Activated CD4-positive, alpha-beta memory T cell treated with anti-CD3 and anti-CD28 coated beads for 36 hours (primary cell): ENCODE measurements at places on chromosomes 4 and X. TPM values are rescaled to one million over a fixed set of nuclear protein-coding genes. Genes with fewer than 3 reads are reported as not detected.

Gene TMEM31
- 0.52 TPM for total RNA-seq

Gene AFF2
- total RNA-seq = 0.45 TPM

Gene POU4F2
- not detected for total RNA-seq

Gene PABPC1L2A
- total RNA-seq = not detected

Gene ATP1B4
- total RNA-seq = not detected

DNA sequence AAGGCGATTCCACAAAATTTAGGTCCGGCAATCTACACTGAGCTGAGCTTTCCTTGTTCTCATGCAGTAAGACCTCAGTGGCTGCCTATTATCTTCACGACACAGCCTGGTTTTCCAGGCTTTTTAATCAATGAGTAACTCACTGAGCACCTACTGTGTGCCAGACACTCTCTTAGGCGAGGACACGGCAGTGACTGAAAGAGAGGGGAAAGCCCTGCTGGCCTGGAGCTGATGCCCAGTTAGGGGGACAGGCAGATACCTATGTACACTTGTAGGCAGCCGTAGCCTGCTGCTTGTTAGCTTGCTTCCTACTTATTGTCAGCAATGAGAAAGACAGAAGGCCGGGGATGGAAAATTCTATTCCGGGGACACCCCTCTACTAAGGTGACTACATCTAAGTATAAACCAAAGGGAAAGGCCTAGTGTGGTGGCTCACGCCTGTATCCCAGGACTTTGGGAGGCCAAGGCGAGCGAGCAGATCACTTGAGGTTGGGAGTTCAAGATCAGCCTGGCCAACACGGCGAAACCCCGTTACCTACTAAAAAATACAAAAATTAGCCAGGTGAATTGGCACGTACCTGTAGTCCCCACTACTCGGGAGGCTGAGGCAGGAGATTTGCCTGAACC is 3.8 kb downstream of the WDR1 start:
- DNase-seq = no peak
- no peaks in the 10 kb centered on the region for H3K27me3 ChIP-seq
- H3K36me3 ChIP-seq = peaks cover 69% of the 10 kb centered on the region
- peaks cover 82% of the 10 kb centered on the region for H3K4me1 ChIP-seq

DNA sequence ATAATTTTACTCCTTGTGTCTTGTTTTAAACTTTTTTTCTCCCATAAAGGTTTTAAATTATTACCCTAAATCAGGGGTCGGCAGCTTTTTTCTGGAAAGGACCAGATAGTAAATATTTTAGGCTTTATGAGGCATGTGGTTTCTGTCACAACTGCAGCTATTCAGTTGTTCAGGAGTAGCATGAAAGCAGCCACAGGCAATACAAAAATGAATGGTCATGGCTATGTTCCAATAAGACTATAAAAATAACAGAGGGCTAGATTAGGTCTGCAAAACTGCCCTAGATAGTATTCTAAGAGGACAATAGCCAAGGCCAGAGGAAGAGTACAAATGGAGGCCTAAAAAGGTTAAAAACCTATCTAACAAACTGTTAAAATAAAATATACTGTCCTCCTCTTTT is 24.6 kb downstream of the HERC5 start:
- H3K4me3 ChIP-seq = no peak overlapping the region
- no peaks in the 10 kb centered on the region for H3K4me1 ChIP-seq
- DNase-seq = no peak
- H3K27me3 ChIP-seq = no peaks in the 10 kb centered on the region
- no peak overlapping the region for H3K27ac ChIP-seq
- H3K36me3 ChIP-seq = peaks cover 6% of the 10 kb centered on the region

DNA sequence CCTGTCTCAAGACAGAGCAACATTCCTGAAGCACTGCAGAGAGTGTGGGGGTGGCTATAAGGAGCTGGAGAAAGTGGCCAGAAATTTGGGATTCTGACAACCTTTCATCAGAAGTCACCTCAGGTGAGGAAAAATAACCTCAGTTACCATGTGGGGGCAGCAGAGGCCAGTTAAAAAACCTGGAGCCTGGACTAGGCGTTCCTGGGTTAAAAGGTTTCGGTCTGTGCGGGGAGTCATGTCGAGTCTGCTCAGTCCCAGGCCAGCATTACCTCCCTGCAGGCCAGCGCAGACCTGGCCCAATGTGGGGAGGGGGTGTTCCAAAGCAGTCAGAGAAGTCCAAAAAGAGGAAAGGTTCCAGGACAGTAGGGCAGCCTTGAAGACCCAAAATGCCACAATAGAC is 10.9 kb upstream of the NALF2 start:
- DNase-seq = peak; percentile 39
- no peak overlapping the region for H3K4me3 ChIP-seq
- peaks cover 2% of the 10 kb centered on the region for H3K4me1 ChIP-seq
- H3K36me3 ChIP-seq = no peaks in the 10 kb centered on the region
- no peak overlapping the region for H3K27ac ChIP-seq

DNA sequence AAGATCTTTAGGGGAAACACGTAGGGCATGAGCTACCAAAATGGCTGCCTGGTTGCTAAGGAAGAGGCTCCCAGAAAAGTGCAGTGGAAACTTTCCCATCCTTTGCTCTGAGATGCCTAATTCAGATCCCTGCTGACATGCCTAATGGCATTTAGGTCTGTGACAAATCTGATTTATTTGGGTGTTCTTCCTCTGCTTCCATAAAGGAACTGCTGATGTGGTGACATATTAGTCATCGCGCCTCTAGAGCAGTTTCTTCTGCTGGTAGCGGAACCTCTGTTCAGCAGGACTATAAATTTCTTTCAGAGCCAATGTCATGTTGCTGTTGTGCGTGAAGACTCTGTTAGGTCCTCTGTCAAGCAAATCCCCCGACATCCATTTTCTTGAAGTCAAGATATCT is 310.0 kb downstream of the PDHA2 start:
- H3K27ac ChIP-seq = no peak overlapping the region
- no peak overlapping the region for H3K4me3 ChIP-seq
- DNase-seq = no peak
- no peaks in the 10 kb centered on the region for H3K36me3 ChIP-seq
- no peaks in the 10 kb centered on the region for H3K27me3 ChIP-seq

GRCh38 chr4:8675906-8676305 is 83.3 kb downstream of the CPZ start:
- no peaks in the 10 kb centered on the region for H3K36me3 ChIP-seq
- no peaks in the 10 kb centered on the region for H3K27me3 ChIP-seq
- H3K27ac ChIP-seq = no peak overlapping the region
- H3K4me3 ChIP-seq = no peak overlapping the region
- no peak for DNase-seq

- no peak overlapping the region for H3K27ac ChIP-seq
- no peak for DNase-seq
- H3K27me3 ChIP-seq = no peaks in the 10 kb centered on the region
- H3K36me3 ChIP-seq = no peaks in the 10 kb centered on the region
These were observed 87.1 kb downstream of the RLIM start for GRCh38 chrX:74527350-74527749.

DNA sequence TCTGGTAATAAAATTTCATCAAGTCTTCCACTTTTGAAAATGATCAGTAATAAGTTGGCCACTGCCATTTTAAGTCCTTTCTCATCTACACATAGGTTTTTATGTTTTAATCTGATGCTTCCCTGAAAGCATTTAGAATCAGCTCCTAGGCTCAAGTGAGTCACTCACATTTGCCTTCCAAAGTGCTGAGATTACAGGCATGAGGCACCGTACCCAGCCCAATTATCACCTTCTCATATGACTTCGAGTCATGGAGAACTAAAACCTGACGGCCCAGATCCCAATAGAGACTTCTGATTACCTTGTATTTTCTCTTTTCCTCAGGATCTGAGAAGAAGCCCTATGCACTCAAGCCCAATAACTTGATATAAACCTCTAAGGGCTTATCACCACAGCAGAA is 140.8 kb downstream of the OPHN1 start:
- H3K36me3 ChIP-seq = no peaks in the 10 kb centered on the region
- H3K4me3 ChIP-seq = no peak overlapping the region
- H3K27me3 ChIP-seq = no peaks in the 10 kb centered on the region
- DNase-seq = no peak
- H3K4me1 ChIP-seq = no peaks in the 10 kb centered on the region
- H3K27ac ChIP-seq = no peak overlapping the region

DNA sequence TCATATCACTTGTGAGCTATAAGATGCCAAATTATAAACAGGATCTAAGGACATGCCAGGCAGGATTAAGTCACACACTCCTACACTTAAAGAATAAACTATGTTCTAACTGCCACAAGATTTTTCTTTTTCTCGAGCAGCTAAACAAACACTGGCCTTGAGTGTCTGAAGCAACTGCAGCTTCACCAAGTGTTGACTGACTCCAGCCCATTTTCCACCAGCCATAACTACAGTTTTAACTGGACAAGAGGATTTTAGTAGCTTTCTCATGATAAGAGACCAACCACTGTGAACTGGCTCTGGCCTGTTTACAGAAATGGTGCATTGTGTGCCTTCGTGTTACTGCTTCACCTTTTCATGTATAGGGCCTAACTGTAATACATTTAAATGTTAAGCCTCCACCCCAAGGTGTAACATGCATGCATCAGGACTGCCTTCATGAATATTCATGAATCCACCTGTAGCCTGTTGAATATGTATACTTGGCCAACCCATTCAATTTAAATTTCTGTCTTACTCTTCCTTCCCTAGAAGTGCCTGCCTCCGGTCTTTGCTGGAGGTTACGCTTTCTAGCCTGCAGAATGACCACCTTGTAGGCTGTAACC is 10.8 kb downstream of the UCP1 start:
- H3K27me3 ChIP-seq = peaks cover 5% of the 10 kb centered on the region
- DNase-seq = no peak
- H3K27ac ChIP-seq = no peak overlapping the region
- H3K36me3 ChIP-seq = peaks cover 4% of the 10 kb centered on the region
- no peak overlapping the region for H3K4me3 ChIP-seq

GRCh38 chrX:20388594-20388993 is 121.9 kb upstream of the RPS6KA3 start:
- H3K36me3 ChIP-seq = no peaks in the 10 kb centered on the region
- H3K27me3 ChIP-seq = no peaks in the 10 kb centered on the region
- no peak overlapping the region for H3K4me3 ChIP-seq
- H3K27ac ChIP-seq = no peak overlapping the region
- no peaks in the 10 kb centered on the region for H3K4me1 ChIP-seq

GRCh38 chrX:10677490-10677889 is 57.1 kb upstream of the MID1 start:
- H3K36me3 ChIP-seq = no peaks in the 10 kb centered on the region
- no peak for DNase-seq

DNA sequence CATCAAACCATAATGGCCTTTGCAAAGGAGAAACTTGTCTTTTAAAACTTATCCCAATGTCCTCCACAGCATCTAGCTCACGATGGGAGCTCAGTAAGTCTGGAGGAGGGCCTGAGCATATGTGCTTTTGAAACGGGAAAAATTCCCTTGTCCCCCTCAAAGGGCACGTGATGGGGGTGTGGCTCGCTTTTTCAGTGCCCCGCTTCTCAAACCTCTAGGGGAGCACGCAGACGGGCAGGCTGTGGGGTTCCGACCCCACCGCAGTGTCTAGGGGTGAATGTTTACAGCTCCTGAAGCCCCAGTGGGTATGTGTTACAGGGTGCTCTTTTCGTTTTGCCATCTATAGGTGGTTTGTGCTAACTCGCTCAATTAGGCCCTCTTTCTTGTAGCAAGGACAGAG is 31.2 kb downstream of the SLITRK2 start:
- H3K27ac ChIP-seq = no peak overlapping the region
- no peaks in the 10 kb centered on the region for H3K36me3 ChIP-seq
- no peaks in the 10 kb centered on the region for H3K4me1 ChIP-seq
- no peak overlapping the region for H3K4me3 ChIP-seq

GRCh38 chr4:85826060-85826678 is 351.2 kb downstream of the ARHGAP24 start:
- H3K27ac ChIP-seq = no peak overlapping the region
- no peak overlapping the region for H3K4me3 ChIP-seq
- no peaks in the 10 kb centered on the region for H3K4me1 ChIP-seq
- H3K36me3 ChIP-seq = no peaks in the 10 kb centered on the region

DNA sequence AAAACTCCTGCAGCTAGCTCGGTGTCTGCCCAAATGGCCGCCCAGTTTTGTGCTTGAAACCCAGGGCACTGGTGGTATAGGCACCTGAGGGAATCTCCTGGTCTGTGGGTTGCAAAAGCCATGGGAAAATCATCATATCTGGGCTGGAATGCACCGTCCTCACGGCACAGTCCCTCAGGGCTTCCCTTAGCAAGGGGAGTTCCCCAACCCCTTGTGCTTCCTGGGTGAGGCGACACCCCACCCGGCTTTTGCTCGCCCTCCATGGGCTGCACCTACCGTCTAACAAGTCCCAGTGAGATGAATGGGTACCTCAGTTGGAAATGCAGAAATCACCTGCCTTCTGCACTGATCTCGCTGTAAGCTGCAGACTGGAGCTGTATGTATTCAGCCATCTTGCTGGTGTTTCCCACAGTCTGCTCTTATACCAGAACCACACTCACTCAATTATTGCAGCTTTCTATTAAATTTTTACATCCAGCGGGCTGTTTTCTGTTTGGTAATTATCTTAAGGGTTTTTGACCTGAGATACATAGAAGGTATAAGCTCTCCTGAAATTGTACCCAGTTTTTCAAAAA is 36.7 kb upstream of the NPNT start:
- H3K4me1 ChIP-seq = no peaks in the 10 kb centered on the region
- no peak overlapping the region for H3K4me3 ChIP-seq
- peaks cover 18% of the 10 kb centered on the region for H3K36me3 ChIP-seq
- H3K27ac ChIP-seq = no peak overlapping the region
- H3K27me3 ChIP-seq = no peaks in the 10 kb centered on the region

DNA sequence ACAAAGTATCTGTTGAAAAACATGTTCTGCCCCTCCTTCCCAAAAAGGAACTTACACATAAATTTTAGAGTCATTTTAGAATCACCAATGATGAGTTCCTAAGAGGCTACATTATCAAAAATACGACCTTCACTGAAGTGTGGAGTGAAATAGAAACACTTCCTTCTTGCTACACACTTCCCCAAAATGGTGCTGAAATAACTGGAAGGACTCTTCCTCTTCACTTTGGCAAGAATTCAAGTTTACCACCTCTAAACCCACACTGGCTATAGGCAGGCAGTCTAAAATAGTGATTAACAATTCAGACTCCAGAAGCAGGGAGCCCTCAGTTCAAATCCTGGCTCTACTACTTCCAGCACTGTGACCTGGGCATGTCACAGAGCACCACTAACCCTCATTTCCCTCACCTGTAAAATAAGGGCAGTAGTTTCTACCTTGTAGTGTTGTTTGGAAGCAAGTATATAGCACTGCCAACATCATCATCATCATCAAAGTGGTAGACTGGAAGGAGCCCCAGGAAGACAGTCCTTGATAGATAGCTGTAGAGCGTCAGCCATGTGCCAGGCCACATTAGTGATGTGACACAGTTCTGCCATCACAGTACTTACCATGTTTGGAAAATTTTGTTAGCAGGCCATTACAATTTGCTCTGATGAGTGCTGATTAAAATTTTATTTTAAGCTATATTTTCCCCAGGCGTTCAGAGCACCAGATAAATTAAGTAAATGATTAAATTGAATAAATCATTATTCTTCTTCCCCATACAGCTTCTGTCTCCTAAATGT is 103.3 kb downstream of the PARM1 start:
- H3K4me3 ChIP-seq = no peak overlapping the region
- H3K27ac ChIP-seq = no peak overlapping the region
- H3K36me3 ChIP-seq = no peaks in the 10 kb centered on the region
- no peaks in the 10 kb centered on the region for H3K4me1 ChIP-seq

GRCh38 chr4:76758290-76758882 is 139.6 kb downstream of the SOWAHB start:
- no peak overlapping the region for H3K4me3 ChIP-seq
- peaks cover 11% of the 10 kb centered on the region for H3K4me1 ChIP-seq
- no peaks in the 10 kb centered on the region for H3K36me3 ChIP-seq
- DNase-seq = no peak
- H3K27ac ChIP-seq = no peak overlapping the region
- H3K27me3 ChIP-seq = peaks cover 7% of the 10 kb centered on the region
